Brain (organoid and tissue), 16 donors: ENCODE measurements at places on chromosomes 7 and 10. TPM values are rescaled to one million over a fixed set of nuclear protein-coding genes. Genes with fewer than 3 reads are reported as not detected.

The MET gene
- polyA plus RNA-seq: 27.7 TPM

The FAM25C gene
- not detected for polyA plus RNA-seq

The GRM3 gene
- polyA plus RNA-seq: 23.5 TPM

The RASSF4 gene
- 23.9 TPM for polyA plus RNA-seq

The TYSND1 gene
- 6.2 TPM for polyA plus RNA-seq

The NKX1-2 gene
- 0.08 TPM for polyA plus RNA-seq

The ATP6V1F gene
- polyA plus RNA-seq: 392 TPM

The MXI1 gene
- 44.0 TPM for polyA plus RNA-seq

The PPP1R17 gene
- 0.46 TPM for polyA plus RNA-seq

The IFIT3 gene
- 6.2 TPM for polyA plus RNA-seq

The AKR1C8 gene
- polyA plus RNA-seq: not detected

The PIP4K2A gene
- polyA plus RNA-seq: 161 TPM

The CPA1 gene
- polyA plus RNA-seq: not detected

The TLL2 gene
- 1.4 TPM for polyA plus RNA-seq

The RBP3 gene
- not detected for polyA plus RNA-seq

The LIPN gene
- not detected for polyA plus RNA-seq

The TAS2R38 gene
- not detected for polyA plus RNA-seq

The CRTAC1 gene
- polyA plus RNA-seq: 18.8 TPM

The GPR26 gene
- 0.59 TPM for polyA plus RNA-seq

The WNT2 gene
- polyA plus RNA-seq: 0.24 TPM

The SNX10 gene
- polyA plus RNA-seq: 15.5 TPM

The PHKG1 gene
- 3.8 TPM for polyA plus RNA-seq

The TMEM236 gene
- 0.05 TPM for polyA plus RNA-seq

The DPYSL4 gene
- 116 TPM for polyA plus RNA-seq

The ZCWPW1 gene
- polyA plus RNA-seq: 6.4 TPM

The PCLO gene
- polyA plus RNA-seq: 20.3 TPM

The CTTNBP2 gene
- 3.2 TPM for polyA plus RNA-seq

The RPEL1 gene
- not detected for polyA plus RNA-seq

The SLC26A3 gene
- not detected for polyA plus RNA-seq

The TAS2R5 gene
- polyA plus RNA-seq: not detected

The DNAJB6 gene
- 191 TPM for polyA plus RNA-seq

The PIK3AP1 gene
- polyA plus RNA-seq: 3.4 TPM

The NMT2 gene
- 13.4 TPM for polyA plus RNA-seq

The ABCA13 gene
- polyA plus RNA-seq: not detected

The PRF1 gene
- polyA plus RNA-seq: 4.3 TPM

The ACTR3C gene
- polyA plus RNA-seq: 3.0 TPM

The GNGT1 gene
- not detected for polyA plus RNA-seq

The CCDC7 gene
- 0.93 TPM for polyA plus RNA-seq

The TUBB8 gene
- 0.29 TPM for polyA plus RNA-seq

The HOXA1 gene
- polyA plus RNA-seq: not detected

The PRLHR gene
- polyA plus RNA-seq: not detected

The PNLIPRP1 gene
- polyA plus RNA-seq: not detected
